ENCODE measurements at places on chromosomes 5 and 9.

DNA sequence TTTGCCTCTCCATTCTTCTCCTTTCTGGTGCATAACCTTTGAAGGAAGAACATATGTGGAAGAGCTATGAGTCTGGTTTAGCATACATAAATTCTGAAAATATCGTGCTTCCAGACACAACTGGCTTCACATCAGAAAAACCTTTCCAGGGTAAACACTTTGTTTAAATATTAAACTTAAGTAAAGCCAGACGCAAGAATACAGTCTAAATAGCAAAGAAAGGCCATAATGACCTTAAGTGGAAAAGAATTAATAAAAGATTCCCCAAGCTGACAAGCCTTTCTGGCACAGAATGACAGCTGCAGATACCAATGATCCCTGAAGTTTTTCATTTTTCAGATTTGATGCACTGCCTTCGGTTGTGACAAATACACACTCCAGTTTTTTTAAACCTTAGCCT, 13.5 kb upstream of the TSSK1B start:
- no peak for DNase-seq

DNA sequence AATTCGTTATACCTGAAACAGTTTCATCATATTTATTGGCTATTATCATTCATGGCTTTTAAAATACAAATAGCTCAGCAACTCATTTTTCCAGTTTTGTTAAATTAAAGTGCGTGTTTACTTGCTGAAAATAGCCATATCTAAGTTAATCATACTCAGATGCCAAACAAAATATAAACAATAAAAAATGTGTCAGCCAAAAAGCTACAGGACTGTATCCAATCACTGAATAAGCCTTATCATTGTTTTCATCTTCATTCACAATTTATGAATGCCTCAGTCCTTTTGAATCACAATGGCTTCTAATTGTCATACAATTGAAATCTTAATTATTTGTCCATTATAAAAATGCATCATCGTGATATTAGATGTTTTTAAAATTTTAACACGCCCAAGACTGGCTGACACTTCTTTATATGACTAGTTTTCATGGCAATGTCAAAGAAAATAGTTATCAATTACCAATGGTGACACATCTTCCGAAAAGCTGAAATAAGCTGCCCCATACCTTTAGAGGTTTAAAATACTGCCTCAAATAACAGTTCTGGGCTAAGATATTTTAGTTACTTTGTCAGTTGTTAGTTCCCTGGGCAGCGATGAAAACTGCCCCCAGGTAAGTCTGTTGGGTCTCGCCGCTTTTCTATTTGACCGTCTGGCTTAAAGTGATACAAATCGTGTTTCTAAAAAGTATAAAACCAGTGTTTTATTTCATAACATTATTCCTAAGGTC, 1.8 kb downstream of the NFIB start:
- DNase-seq = no peak

DNA sequence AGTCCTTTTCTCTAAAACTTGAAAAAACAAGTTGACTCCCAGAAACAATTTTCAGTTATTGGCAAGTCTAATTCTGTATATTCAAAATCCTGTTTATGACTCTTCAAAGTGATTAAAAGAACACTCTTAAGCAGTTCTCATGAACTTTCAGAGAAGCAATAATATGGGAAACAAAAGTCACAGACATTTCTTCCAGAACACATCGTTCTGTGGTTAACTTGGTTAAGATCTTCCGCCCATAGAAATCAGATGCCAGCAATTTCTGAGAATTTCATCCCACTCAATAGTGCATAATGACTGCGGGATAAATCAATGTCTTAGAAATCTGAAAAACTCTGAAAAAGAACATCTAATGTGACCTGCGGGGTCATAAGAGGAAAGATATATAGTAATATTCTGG, 300.5 kb downstream of the COX7C start:
- no peak for DNase-seq

DNA sequence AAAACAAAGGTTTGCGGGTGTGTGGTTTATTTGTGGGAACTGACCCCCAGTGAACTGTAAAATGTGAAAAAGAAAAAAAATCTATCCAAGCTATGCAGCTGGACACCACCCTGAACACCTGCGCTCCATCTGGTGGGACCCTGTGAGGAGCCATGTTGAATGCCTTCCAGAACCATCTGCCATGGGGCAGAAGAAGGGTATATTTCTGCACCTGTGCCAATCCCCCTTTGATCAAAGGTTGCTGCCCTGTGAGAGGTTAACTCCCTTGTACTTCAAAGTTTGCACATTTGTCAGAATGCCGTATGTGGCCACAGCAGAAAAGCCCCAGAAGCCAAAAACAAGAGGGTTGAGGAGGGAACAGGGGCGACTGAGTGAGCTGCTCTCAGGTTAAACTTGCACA, 148.5 kb upstream of the ALDH1B1 start:
- DNase-seq = no peak

DNA sequence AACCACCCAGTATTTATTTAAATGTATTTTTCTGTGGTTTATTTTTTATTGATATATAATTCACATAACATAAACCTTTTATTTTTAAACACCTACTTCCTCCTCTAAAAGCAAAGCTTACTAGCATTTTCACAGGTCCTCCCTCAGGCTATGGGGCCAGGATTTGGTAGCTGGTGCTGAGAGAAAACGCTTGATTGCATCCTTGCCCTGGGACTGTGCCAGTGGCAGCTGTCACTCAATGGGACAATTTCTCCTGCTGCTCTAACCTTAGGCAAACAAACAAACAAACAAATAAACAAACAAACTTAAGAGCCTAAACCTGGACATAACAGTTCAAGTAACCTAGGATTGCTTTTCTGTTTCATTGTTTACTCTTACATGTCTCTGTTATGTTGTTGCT, 102.7 kb downstream of the FOCAD start:
- DNase-seq = no peak

- DNase-seq = peak; percentile 9
Measured at GRCh38 chr5:179163236-179164155, 103.3 kb downstream of the ZNF354C start.

- no peak for DNase-seq
Measured at GRCh38 chr5:148820461-148821395, 5.7 kb upstream of the ADRB2 start.

DNA sequence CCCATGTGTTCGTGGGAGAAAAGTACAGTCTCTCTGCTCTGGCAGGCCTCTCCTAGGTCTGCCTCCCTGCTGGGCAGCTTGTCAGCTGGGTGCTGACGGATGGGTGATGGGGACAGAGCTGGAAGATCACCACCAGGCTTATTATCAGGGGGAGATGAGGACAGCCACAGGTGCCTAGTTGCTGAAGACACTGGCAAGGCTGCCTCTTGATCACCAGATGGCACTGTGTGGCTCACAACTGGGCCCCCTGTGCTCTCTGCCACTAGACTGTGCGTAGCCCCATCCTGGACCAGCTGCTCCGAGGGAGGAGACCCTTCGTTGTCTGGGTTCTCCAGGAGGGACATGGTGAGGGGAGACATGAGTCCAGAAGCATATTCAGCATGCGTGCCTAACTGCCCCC, 73.0 kb downstream of the KIF24 start:
- no peak for DNase-seq

DNA sequence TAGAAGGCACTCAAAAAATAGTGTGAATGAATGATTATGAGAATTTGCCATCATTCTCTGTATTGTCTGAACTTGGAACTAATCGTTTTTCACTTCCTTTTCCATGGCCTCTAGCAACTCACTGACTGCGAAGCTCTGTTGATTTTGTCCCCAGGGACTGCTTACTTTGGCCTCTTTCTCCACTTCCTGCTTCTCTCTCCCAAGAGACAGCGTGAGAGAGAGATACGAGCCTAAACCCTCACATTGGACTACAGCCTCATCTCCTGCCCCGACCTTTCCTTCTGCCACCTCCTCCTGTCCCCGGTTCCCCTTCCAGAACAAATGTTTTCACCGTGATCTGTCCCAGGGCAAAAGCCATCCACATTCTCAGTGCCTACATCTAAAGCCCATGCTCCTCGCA, 300.8 kb upstream of the PANK3 start:
- no peak for DNase-seq

DNA sequence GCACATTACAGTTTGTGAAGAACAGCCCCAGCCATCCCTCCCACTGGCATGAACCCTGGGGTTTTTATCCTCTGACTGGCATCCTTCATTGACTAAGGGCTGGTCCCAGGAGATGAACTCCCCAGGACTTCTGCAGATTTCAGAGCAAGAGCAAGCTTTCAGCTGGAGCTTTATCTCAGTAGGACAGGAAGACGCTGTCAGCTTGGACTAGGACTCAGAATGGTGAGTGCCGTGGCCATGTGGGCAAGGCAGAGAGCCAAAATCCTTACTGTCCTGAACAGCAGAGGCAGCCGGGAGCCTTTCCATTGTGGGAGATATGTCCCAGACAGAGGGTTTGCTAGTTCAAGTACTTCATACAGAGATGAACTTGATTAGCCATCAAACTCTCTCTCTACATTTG, 3.2 kb upstream of the ACOT12 start:
- peak; percentile 27 for DNase-seq

GRCh38 chr9:96169901-96170300, 132.1 kb downstream of the HSD17B3 start:
- peak; percentile 55 for DNase-seq

GRCh38 chr5:112862085-112862484, 998 bp downstream of the SRP19 start:
- no peak for DNase-seq

- no peak for DNase-seq
Measured at GRCh38 chr5:149959406-149960236, 937 bp upstream of the SLC26A2 start.

DNA sequence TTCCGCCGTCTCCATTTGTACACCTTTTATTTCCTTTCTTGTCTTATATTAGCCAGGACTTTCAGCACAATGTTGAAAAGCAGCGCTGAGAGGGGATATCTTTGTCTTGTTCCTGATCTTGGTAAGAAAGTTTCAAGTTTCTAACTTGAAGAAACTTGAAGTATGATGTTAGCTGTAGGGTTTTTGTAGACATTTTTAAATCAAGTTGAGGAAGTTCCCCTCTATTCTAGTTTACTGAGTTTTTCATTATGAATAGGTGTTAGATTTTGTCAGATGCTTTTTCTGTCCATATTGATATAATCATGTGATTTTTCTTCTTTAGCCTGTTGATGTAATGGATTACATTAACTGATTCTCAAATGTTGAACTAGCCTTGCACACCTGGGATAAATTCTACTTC, 425.7 kb downstream of the PIK3R1 start:
- DNase-seq = no peak

- no peak for DNase-seq
Measured at GRCh38 chr9:78745331-78745730, 448.4 kb downstream of the PSAT1 start.

- no peak for DNase-seq
Measured at GRCh38 chr9:36005891-36006290, 30.8 kb upstream of the RECK start.

DNA sequence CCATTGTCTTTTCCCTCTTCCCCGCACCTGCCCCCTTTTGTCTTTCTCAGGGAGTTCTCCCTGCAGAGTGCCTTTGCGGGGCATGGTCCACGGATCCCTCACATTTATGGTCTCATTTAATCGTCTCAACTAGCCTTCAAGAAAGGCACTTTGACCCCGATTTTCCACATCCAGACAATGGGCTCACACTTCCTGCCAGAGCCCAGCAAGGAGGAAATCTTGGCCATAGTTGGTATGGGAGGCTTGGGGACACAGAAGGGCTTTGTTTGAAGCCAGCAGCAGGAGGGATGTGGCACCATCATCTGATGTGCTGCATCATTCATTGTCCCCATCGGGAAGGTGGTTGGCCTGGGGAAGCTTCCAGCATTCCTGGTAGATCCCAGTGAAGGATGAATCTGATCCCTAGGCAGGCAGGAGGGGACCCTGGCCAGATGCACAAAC, 24.9 kb downstream of the GSN start:
- DNase-seq = peak; percentile 13

DNA sequence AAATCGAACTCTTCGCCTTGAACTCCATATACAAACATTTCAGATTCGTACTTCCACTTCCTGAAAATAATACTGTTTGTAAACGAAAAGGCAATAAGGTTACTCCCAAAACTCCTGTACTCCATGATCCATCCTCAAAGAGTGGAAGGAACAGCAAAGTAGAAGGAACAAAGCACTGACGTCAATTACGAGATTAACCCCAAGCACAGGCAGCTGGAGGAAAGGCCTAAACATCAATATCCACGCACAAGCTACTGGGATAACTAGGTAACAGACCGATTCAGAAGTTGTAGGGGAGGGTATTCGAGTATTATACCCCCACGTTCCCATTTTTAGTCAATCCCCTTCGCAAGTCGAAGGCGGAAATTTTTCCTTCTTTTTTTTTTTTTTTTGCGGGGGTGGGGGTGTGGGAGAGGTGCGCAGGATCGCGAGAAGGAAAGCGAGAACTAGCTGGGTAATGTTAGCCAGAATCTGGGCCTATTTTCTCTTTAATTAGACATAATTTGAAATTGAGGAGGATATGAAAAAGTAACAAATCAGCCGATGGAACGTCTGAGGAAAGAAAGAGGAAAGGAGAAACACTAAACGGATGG, 909 bp downstream of the AFF4 start:
- peak; percentile 53 for DNase-seq

DNA sequence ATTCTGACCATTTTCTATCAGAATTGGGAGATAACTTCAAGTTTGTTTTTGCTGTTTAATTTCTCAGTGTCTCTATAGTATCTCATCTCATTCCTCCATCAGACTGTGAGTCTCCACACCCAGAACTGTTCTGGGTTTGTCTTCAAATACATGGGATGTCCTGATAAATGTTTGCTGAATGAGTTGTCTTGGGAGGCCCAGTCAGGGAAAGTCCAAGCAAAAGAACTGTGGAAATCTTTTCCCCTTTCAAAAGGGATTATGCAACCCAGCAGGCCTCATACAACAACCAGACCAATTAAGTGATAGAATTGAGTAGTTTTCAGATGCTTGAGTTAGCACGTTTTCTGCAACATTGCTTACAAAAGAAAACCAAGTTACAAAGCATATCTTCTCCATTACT, 324.4 kb downstream of the BRINP1 start:
- no peak for DNase-seq

GRCh38 chr5:132423438-132423898, 54.0 kb downstream of the SLC22A5 start:
- no peak for DNase-seq

- DNase-seq = no peak
Measured at GRCh38 chr5:128111818-128112448, 28.4 kb downstream of the SLC12A2 start.

DNA sequence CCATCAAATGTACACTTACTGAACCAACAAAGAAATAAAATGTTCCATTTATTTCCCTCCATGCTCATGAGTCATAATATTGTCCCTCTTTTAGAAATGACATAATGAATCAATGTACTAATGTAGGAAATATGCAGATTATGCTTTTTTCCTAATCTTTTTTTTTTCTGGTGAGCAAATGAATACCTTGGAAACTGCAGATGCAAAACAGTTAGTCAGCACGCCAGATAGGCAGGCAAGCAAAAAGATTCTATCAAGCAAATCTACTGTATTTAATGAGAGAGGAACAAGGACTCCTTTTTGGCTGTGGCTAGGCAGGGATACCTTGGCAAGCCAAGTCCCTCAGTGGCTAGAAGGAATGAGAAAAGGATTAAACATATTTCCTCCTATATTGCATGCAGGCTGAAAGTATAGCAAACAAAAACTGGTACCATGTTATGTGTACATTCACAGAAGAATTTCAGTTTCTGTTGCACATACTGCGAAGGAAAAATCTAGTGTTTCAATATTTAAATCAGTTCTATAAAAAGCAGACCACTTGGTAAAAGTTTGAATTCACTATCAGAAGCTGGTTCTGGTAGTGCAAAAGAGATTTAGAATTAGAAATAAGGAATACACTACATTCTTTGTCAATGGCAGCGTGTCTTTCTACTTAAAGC, 605.4 kb downstream of the TLE1 start:
- peak; percentile 22 for DNase-seq
